NCI-H2081 (cell line): ENCODE measurements at places on chromosomes 5 and 9.

- DNase-seq: no peak
These were observed 908.7 kb upstream of the CDH9 start for GRCh38 chr5:27947088-27947487.

DNA sequence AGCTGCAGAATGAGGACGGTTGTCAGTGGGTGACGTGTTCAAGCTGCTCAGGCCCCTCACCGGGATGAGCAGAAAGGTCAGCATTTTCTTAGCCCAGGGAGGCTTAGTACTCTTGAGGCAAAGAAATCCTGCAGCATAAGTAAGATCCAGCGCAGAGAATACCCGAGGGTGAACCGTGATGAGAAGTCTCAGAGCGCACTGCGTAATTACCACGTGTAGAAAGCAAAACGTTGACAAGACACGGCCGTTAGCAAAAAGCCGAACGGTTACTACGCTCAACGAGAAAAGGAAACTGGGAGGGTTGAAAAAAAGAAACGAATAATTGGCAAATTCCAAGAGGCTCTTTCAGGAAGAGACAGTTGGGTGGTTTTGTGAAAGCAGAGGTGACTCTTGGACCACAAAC, 104.0 kb downstream of the COL23A1 start:
- DNase-seq: no peak

GRCh38 chr5:132495667-132496190, 5.2 kb upstream of the IRF1 start:
- DNase-seq: peak; percentile 35

- DNase-seq: peak; percentile 93
These were observed at the start of gene PPP6C for GRCh38 chr9:125189361-125190289. PPP6C (minus strand) TSS chr9:125189803; CDS start chr9:125189718, 85 bp downstream.

DNA sequence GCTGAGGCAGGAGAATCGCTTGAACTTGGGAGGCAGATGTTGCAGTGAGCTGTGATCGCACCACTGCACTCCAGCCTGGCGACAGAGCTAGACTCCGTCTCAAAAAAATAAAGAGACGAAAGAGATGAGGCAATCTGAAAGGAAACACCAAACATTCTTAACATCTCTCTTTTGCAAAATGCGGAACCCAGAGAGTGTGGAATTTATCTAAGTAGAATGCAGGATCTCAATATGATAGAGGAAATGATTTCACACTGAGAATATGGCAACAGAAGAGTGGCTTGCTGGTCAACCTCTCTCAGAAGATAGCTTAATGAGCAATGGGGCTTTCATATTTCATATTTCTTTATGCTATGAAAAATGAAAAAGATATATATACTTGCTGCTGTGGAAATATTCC, 33.4 kb upstream of the PCA3 start:
- DNase-seq: no peak
